ENCODE measurements at places on chromosomes 1 and 21.
A peak's percentile ranks its signal among the peaks of the same experiment; 100 is the strongest.

- DNase-seq = peak; percentile 51
Observed at GRCh38 chr1:59150577-59151386, 146.1 kb upstream of the FGGY start.

DNA sequence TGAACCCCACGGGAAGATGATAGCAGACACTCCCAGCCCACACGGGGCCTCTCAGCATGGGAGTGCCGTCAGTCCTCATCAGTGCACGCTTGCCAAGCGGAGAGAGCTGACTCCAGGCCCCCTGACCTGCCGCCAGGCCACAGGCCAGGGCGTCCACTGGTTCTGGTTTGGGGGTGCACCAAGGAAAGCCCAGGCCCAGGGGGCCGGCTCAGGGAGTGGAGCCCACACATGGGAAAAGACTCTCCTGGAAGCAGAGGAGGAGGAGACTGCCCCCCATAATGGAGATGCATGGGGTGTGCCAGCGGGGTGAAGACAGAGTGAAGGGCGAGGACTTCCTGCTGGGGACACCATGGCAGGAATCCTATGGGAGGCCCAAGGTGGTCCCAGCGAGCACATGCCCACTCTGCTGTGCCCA is 6.4 kb downstream of the TRIM11 start:
- DNase-seq = no peak

GRCh38 chr1:116911779-116912469 is 2.2 kb downstream of the PTGFRN start:
- DNase-seq = no peak

- DNase-seq = no peak
Observed at GRCh38 chr21:44918107-44918470, 2.6 kb downstream of the ITGB2 start.

GRCh38 chr1:184593597-184593996 is 161.1 kb downstream of the EDEM3 start:
- DNase-seq = no peak

GRCh38 chr1:214396330-214396729 is 115.4 kb downstream of the SMYD2 start:
- DNase-seq = no peak

GRCh38 chr1:207850621-207851407 is 60.1 kb downstream of the CD34 start:
- no peak for DNase-seq

DNA sequence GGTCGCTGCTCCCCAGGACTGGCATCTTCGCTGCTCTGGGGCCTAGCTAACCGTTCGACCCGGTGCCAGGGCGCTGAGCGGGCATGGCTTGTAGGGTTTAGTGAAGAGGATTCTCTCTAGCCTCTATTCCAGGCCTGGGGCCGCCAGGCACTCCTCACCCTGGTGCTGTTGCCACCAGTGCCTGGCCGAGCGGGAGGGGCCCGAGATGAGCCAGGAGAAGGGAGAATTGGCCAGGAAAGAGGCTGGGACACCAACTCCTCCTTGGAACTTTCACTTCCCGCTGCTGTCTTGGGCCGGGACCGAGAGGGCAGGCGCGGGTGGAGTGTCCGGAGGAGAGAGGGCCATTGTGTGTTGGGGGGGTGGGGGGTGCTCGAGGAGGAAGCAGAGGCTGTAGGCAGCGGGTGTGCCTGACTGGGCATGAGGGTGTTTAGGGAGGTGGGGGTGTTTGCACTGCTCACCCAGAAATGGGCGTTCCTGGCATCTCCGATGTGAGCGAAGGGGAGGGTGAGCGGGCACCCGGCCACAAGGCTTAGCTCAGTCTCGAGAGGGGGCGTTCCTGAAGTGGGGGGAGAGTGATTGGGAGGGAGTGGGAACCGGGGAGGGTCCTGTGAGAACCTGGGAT is 772 bp downstream of the ADAM15 start:
- DNase-seq = peak; percentile 65

- DNase-seq = no peak
Observed at GRCh38 chr1:89037186-89037585, 14.5 kb upstream of the GBP3 start.

GRCh38 chr1:228884615-228885566 is 149.6 kb downstream of the RHOU start:
- no peak for DNase-seq

- DNase-seq = no peak
Observed at GRCh38 chr1:56795870-56796269, 23.3 kb downstream of the FYB2 start.

GRCh38 chr1:190129366-190129765 is 348.3 kb downstream of the BRINP3 start:
- DNase-seq = no peak

- DNase-seq = no peak
Observed at GRCh38 chr21:16713331-16714117, 799.3 kb upstream of the CXADR start.

DNA sequence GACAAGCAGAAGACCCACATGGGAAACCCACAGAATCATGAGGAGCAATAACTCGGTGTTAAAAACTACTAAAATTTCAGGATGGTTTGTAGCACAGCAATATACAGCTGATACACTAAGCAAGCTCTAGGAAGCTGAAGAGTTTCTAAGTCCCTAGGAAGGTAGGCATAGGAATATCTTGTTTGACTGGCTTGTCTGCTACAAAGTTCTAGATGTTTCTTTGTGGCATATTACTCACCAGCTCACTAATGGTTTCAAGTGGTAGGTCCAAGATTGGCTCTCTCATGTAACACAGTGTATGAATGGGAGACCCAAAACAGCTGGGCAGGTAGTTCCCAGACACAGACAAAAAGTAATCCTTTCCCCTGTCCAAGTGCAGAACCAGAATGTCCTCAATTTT is 13.3 kb upstream of the MTF1 start:
- DNase-seq = no peak

- no peak for DNase-seq
Observed at GRCh38 chr1:18238190-18238589, 130.6 kb downstream of the IGSF21 start.

DNA sequence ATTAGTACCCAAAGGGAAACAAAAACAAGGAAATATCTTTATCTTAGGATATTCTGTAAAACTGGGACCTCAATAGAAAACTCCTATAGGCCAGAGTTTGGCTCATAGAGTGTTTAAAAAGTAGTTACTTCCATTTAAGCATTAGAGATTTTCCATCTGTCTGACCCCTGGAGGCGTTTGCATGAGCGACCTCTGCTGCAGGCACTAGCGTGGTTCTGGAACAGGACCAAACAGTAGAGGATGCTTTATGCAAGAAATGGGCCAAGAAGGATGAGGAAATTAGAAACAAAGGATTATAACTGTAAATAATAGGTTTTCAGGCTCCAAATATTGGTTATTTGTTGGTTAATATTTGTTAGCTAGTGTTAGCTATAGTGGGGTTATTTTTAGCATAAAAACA is 5.7 kb downstream of the ZBTB40 start:
- no peak for DNase-seq

DNA sequence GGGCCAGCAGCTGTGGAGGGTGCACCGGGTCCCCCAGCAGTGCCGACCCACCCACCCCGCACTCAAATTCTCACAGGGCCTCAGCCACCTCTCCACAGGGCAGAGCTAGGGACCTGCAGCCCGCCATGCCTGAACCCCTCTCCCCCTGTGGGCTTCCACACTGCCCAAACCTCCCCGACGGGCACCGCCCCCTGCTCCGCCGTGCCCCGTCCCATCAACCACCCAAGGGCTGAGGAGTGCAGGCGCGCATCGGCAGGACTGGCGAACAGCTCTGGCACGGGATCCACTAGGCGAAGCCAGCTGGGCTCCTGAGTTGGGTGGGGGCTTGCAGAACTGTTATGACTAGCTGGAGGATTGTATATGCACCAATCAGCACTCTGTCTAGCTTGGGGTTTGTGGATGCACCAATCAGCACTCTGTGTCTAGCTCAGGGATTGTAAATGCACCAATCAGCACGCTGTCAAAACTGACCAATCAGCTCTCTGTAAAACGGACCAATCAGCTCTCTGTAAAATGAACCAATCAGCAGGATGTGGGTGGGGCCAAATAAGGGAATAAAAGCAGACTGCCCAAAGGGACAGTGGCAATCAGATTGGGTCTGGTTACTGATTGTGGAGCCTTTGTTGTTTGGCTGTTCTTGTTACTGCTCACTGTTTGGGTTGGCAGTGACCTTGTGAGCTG is 12.4 kb upstream of the RCAN3 start:
- DNase-seq = no peak

Measured in activated CD4-positive, alpha-beta T cell treated with anti-CD3 and anti-CD28 coated beads, Interleukin-2, Interleukin-6, amounts not matched to agents 100 ng/mL and 50 ng/mL, durations not matched to agents 16 hours and 8 hours (primary cell).